ENCODE measurements at places on chromosomes 13 and 19. TPM values are rescaled to one million over a fixed set of nuclear protein-coding genes. Genes with fewer than 3 reads are reported as not detected.

DNA sequence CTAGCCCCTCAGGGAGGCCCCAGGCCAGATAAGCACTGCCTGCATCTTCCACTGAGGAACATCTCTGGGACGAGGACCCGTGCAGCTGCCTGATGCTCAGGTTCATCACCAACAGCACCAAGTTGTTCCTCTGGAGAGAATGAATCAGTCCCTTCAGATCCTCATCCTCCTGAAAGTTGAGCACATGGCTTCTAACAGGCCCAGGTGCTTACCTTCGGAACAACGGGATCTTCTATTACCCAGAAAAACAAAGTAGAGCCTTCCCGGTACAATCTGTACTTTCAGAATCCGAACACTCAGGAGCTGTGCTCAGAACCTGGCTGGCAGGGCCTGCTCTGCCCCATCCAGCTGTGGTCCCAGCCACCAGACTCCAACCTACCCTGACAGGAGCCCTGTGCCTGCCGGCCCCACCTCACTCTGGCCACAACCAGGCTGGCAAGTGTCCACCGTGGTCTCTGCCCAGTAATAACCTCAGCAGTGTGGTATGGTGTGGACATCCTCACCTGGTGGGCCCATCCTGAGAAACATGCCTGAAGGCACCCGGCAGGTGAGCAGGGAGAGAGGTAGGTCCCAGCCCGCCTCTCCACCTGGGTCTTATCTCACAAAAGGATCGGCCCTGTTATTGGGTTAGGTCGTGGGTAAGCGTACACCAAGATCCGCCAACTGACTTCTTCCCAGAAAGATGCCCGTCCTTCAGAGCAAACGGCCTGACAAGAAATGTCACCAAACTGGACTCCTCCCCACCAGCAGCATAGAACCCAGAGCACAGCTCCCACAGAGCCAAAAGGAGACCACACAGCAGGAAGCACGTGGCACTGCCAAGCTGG lies 34.1 kb downstream of the ELL start:
- H3K27ac ChIP-seq = no peak overlapping the region
- no peaks in the 10 kb centered on the region for H3K27me3 ChIP-seq
- H3K4me1 ChIP-seq = peaks cover 54% of the 10 kb centered on the region
- no peak for DNase-seq

DNA sequence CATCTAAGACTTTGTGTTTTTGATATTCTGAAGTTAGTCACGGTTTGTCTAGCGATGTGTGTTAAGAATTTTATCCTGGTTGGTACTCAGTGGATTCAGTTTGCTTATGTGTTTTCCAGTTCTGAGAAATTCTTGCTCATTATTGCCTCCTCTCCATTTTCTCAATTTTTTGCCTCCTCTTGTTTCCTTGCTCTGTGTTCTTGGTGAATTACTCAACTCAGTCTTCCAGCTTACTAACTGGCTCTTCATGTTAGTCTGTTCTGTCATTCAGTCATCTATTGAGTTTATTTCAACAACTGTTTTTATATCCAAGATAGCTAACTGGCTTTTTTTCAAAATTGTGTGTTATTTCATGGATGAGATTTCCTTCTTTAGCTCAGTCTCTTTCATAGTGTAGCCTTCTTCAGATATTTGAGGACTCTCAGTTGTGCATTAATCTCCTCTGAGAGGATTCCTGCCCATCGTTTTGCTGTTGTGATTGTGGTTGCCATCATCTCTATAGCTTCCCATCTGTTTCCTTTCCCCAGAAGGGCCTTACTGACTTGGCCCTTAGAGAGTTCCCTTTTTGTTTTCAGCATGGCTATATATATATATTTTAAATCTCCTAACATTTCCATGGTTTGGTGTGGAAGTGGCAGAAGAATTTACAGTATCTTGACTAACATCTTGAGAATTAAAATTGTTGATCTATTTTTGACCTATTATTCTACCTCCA lies 6.2 kb downstream of the SETDB2 start:
- H3K4me1 ChIP-seq = peaks cover 60% of the 10 kb centered on the region
- H3K27ac ChIP-seq = no peak overlapping the region
- no peaks in the 10 kb centered on the region for H3K27me3 ChIP-seq
- no peaks in the 10 kb centered on the region for H3K36me3 ChIP-seq

The ZNF439 gene
- total RNA-seq = 6.2 TPM

The KLK15 gene
- not detected for total RNA-seq

The IGFL3 gene
- not detected for total RNA-seq

The PSG6 gene
- total RNA-seq = not detected

The UBE2L5 gene
- not detected for total RNA-seq
